NCI-H460 (cell line): ENCODE measurements at places on chromosomes 5 and 9. TPM values are rescaled to one million over a fixed set of nuclear protein-coding genes. Genes with fewer than 3 reads are reported as not detected.
A peak's percentile ranks its signal among the peaks of the same experiment; 100 is the strongest.

- peak; percentile 59 for DNase-seq
Measured at GRCh38 chr9:133103183-133103986, 17.7 kb downstream of the RALGDS start.

DNA sequence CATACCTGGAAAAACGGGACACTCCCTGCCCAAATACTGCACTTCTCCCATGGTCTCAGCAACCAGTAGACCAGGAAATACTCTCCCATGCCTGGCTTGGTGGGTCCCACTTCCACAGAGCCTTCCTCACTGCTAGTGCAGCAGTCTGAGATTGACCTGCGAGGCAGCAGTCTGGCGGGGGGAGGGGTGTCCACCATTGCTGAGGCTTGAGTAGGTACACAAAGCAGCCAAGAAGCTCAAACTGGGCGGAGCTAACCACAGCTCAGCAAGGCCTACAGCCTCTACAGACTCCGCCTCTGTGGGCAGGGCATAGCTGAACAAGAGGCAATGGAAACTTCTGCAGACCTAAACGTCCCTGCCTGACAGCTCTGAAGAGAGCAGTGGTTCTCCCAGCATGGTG is 191.5 kb upstream of the FTMT start:
- DNase-seq: no peak

DNA sequence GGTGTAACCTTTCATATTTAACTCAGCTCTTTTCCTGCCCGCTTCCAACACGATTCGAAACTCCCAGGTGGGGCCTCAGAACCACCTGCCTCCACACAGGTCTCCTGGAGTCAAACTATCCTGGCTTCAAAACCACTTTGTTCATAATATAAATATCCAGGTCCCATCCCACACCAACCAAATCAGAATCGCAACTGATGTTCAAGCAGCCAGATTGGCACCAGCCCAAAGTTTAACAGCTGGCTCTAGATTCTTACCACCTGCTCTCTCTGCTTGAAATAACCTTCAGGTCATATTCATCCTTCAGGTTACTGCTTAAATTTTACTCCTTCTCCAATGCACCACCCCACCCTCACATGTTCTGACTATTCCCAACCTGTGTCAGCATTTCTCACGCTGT is 231.4 kb upstream of the TRPM3 start:
- DNase-seq: no peak

SURF2 gene
- 51.3 and 52.6 TPM in 2 replicates for total RNA-seq

DNM1 gene
- total RNA-seq: 1.0 and 1.2 TPM in 2 replicates
